Stimulated activated CD4-positive, alpha-beta T cell treated with anti-CD3 and anti-CD28 coated beads, Interleukin-1b, Interleukin-23, amount 100 ng/mL, for 4 hours (primary cell): ENCODE measurements at places on chromosomes 7 and 10.

DNA sequence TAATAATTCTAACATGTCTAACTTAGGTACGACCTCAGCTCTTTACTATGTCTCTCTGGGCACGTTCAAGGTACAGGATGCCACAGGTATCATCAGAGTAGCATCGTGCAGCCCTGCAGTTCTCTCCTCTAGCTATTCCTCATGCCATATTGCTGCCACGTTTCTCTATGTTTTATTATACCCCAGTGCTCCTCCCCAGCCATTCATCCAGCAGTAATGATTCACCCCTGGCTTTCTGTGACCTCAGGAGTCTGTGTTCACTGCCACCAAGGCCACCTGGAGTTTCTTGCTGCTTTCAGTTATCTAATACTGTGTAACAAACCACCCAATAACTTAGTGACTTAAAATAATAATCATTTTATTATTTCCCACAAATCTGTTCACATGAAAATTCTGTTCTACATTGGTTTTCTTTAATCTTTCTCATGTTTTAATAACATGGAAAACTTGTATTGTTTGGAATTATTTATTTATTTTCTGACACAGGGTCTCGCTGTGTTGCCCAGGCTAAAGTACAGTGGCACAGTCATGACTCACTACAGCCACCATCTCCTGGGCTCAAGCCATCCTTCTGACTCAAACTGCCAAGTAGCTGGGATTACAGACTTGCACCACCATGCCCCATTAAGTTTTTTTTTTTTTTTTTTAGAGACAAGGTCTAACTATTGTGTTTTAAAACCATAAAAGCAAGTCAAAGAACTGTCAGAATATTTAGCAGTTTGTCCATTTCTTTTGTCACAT is 21.8 kb downstream of the REEP3 start:
- DNase-seq: no peak

- no peak for DNase-seq
These were observed 65.2 kb upstream of the EMX2 start for GRCh38 chr10:117477211-117477947.

DNA sequence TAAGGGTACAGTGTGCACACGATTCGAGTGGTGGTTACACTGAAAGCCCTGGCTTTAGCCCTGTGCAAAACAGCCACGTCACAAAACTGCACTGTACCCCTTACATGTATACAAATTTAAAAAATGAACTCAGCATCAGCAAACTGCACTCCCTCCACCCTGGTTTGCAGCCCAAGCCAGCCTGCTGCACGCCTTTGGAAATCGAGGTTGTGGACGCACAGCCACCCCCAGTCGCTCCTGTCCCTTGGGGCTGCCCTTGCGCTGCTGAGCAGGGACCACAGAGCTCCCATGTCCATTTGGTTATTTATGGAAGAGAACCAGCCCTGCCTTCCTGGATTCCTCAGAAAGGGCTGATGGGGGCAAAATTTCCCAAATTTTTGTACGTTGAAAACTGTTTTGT is 98.8 kb downstream of the INPP5A start:
- no peak for DNase-seq

DNA sequence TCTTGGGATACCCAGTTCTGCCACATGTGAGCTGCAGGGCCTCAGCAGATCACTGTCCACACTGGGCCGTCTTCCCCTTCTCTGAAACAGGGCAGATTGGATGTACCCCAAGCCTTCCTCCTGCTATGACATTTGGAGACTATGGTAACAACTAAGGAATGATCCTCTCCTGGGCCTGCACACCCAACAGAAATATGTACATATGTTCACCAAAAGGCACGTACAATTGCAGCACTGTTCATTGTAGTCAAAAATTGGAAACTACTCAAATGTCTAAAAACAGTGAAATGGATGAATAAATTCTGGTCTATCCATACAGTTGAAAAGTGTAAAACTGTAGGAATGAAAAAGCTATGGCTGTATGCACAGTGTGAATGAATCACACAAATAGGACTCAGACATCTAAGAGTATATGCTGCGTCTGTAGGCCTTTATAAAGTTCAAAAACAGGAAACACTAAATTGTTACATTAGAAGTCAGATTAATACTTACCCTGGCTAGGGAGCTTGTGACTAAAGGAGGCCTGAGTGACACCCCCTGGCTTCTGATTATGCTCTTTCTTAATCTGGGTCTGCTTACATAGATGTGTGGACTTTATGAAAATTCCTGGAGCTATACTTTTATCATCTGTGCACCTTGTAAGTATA is 16.1 kb upstream of the XPNPEP1 start:
- DNase-seq: no peak

DNA sequence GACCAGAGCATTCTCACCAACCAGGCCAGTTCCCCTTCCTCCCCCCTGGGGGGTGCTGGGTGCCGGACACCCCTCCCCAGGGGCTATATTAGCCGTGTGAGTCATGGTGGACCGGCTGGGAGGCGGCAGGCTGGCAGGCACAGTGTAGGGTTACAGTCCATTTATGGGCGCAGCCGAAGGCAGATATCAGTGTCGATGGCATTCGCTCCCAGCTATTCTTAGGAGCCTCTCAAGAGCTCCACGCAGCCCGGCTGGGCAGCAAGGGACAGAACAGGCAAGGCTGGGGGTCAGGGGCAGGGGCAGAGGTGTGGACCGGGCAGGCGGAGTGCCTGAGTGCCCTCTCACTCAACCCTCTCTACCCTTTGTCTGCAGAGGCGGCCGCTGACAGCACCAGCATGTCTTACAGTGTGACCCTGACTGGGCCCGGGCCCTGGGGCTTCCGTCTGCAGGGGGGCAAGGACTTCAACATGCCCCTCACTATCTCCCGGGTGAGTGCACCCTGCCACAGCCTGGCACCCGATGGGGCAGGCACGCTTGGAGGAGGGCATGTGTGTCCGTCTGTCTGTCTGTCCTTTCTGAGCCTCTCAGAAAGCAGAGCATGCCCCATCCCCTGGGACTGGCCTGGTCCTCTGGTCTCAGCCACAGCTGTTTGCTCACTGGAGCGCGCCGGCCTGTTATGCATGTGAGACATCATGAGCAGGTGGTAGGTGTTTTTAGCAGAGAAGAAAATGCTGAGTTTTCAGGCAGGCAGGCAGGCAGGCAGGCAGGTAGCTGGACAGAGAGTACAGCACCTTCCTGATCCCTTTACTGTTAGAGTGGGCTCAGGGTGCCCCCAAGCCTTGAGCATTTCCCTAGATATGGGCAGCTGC is at the start of gene LDB3:
Gene LDB3 (plus strand): TSS at position 215 of the 869 bp plus-strand sequence. CDS start 181 bp downstream, at position 396.
- no peak for DNase-seq

- DNase-seq: no peak
These were observed 119.1 kb upstream of the WDR11 start for GRCh38 chr10:120732067-120732466.

- no peak for DNase-seq
These were observed 10.2 kb upstream of the EFCAB10 start for GRCh38 chr7:105591522-105591921.

DNA sequence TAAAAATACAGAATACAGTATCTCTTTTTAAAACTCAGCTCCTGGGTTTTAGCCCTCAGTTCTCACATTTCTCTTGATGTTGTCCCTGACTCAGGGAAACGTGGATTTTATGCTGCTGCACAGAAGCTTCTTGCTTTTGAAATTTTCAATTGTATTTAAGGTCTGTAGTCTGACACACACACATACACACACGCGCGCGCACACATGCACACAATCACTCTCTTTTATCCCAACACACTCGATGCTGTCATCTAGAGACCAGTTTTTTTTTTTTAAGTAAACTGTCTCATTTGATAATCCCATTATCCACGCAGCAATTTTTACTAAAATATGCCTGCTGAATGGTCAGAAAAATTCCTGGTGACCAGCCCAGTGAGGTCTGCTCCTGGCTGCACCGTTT is 108.6 kb downstream of the KMT2E start:
- DNase-seq: no peak

- no peak for DNase-seq
These were observed 63.4 kb downstream of the KIAA1217 start for GRCh38 chr10:24272374-24272773.

- DNase-seq: no peak
These were observed 274.7 kb upstream of the HGF start for GRCh38 chr7:82044497-82045080.

GRCh38 chr7:106041140-106041717 is 70.9 kb downstream of the SYPL1 start:
- DNase-seq: no peak

DNA sequence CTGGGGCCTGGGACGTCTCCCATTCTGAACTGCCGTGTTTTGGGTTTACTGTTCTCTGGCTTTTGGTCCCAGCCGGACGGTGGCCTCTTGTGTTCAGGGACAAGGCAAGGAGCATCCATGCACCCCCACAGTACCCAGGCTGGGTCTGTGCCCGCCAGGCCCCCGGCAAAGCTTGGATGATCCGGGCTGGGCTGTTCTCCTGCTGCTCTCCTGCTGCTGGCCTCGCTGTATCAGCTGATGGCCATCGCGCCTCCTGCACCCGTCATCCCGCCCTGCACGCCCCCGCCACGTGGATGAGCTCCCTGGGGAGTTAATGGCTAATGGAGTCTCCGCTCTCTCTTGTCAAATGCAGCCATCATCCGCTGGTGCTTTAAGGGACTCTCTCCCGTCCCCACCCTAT is 14.9 kb upstream of the PSMG3 start:
- DNase-seq: no peak

DNA sequence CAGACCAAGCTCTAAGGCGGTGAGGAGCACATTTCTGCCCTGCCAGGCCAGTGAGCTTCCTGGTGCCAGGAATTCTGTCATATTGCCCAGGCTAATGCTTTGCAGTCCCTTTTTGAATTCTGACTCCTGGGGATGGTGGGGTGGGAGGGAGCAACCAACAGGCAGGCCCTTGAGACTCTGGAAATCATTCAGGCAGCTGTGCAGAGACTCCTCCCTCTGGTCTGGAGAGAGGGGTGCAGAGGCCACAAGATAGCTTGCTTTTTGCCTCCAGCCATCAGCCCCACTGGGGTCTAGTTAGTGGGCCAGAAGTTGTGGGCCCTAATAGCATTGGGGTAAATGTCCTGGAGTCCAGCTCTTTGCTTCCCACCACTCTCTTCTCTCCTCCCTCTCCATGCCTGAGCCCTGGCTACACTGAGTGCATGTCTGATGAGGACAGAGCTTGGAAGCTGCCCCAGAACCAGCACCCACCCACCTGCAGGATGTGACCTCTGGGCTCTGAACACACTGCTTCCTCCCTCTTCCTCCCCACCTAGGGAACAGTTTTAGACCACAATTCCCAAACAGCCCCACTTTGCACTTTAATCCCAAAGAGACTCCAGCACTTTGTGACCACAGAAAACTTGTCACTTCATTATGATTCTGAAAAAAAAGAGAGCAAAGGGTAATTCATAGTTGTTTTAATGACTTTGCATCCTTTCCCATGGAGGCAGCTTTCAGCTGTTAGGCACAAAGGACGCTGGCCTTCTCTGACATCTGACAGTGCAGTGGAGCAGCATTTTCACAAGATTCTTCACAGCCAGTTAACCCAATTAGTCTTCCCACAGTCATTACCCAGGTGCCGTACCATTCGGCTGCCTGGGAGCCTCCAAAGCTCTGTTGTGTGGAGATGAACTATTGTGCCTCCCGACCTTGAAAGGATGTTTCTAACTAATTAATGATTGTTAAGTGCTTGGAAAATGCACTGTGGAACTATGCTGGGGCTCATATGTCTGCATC is 262.5 kb downstream of the TRIL start:
- no peak for DNase-seq

GRCh38 chr7:139871331-139871730 is 42.3 kb downstream of the TBXAS1 start:
- DNase-seq: no peak

DNA sequence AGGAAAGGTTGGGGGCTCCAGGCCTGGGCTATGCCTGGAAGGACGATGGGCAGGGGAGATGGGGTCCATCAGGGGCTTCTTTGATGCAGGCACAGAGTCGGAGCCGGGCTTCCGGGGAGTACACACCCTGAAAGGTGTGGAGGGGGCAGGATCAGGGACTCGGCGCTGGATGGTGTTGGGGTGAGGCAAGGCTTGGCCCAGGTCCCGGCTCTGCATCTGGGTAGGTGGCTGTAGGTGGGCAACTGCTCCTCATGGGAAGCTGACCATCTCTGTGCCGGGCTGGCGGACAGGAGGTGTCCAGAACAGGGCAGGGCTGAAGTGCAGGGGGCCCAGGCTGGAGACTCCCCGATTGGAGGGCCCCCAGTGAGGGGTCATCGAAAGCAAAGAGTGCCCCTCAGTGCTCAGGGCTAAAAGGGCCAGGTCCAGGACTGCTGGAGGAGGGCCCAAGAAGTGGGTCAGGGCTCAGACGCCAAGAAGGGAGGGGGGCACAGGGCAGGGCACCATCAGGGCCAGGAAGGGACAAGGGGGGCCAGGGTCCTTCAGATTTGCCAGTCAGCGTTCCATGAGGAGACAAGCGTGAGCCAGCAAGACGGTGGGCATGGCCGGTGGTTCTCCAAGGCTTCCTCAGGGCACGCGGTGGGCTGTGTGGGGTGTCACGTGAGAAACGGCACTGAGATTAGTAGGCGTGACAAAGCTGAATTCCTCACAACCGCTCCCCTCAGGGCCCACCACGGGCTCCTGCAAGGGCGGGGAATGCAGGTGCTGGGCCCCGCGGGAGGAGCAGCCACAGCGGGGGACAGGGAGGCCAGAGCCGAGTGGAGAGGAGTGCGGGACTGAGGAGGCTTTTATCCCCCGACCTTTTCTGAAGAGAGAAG is 97.0 kb downstream of the BMS1 start:
- DNase-seq: no peak

DNA sequence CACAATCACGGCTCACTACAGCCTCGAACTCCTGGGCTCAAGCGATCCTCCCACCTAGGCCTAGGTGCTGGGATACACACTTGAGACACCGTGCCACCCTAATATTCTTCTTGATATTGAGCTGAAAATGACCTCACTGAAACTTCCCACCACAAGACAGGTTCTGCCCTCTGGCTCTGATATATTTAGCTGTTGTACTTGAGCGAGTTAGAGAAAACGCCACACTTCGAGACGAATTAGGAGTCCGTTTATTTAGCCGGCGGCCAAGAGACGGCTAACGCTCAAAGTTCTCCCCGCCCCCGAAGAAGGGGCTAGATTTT is 17.9 kb downstream of the ZC3HAV1 start:
- no peak for DNase-seq

DNA sequence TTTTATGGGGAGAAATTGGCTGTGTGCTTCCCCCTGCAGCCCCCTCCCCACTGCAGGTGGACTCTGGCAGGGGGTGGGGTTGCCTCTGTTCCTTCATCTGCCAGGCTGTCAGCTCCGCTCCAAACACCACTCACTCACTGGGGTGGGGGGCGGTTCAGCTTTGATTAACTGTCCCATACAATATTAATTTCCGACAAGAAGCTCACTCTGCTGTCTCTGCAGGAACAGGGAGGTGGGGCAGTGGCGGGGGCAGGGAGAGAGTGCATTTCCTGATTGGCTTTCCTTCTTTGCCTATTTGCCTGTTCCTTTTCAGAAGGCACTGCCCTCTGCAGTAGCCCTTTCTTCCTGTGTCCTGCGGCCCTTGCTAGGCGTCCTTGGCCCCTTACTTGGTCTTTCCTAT is 500.8 kb downstream of the PLXNA4 start:
- DNase-seq: no peak

DNA sequence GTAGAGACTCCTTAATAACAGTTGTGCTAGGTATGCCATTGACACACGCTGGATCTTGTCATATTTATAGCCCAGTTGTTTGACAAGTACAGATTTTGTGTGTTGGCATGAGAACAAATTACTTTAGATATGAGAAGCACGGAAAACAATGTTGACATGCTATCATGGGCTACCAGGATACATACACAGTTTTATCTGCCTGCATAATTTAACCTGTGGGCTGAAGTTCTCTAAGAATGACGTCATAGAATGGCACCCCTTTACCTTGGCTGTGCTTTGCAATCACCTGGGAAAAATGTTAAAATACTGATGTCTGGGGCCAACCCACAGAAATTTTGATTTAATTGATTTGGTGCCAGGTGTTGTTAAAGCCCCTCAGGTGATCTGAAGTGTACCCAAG is 2.8 kb downstream of the PLA2G12B start:
- no peak for DNase-seq
